ENCODE measurements at places on chromosomes 6 and 20.

- no peak for DNase-seq
These were observed 91.3 kb downstream of the PDE10A start for GRCh38 chr6:165571721-165572132.

DNA sequence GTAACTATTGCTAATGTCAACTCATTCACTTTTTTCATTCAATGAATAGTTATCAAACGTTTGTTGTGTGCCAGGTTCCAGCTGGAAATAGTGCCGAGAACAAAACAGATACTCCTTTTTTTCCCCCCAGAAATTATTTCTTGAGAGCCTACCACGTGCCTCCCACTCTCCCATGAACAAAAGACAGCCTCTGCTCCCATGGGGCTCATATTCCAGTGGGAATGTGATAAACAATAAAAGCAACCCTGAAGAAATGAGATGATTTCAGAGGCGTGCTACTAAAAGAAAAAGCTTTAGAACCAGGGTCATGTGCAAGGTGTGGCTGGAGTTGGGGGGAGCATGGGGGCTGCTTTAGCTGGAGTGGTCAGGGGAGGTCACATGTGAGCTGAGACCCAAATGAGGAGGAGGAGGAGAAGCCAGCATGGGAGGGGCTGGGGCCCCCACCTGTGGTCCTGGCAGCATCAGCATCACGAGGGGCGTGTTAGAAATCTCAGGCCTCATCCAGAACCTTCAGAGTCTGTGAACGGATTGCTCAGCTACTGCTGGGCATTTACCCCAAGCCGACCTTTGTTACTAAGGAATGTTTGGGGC, 157.4 kb downstream of the EYA2 start:
- DNase-seq: no peak

- DNase-seq: no peak
These were observed 32.7 kb downstream of the CENPW start for GRCh38 chr6:126372626-126373025.

DNA sequence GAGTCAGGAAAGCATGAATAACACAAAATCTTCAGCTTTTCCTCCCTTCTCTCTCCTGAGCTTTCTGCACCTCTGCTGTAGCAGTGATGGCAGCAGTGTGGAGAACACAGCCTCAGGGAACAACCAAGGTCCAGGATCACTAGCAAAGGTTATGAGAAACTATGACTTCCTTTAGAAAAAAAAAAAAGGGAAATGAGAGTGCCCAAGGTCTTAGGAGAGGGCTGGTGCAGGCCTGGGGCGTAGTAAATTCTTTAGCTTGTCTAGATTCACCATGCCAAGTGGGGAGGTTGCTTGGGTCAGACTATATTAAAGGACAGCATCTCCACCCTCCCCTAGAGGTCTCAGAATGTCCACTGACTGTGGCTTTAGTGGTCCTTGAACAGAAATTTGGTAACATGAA, 40.4 kb upstream of the POLR1H start:
- DNase-seq: no peak

DNA sequence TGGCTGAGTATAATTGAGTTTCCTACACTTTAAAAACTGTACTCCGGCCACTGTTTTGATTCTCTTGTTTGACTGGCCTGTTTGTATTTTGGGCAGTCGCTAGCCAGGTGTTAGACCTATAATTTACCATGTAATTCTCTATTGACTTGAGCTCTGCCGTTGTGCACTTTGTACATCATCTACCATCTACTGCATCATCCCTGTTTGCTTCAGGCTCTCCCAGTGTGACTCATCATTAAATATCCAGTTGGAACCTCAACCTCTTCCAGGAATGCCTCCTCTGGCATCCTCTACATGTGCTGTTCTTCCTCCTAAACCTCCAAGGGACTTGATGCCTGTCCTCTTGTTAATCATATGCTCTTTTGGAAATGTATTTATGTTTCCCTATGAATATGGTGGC, 72.3 kb downstream of the FARS2 start:
- no peak for DNase-seq

- DNase-seq: no peak
These were observed 198.7 kb downstream of the RIMS1 start for GRCh38 chr6:72084992-72085569.

DNA sequence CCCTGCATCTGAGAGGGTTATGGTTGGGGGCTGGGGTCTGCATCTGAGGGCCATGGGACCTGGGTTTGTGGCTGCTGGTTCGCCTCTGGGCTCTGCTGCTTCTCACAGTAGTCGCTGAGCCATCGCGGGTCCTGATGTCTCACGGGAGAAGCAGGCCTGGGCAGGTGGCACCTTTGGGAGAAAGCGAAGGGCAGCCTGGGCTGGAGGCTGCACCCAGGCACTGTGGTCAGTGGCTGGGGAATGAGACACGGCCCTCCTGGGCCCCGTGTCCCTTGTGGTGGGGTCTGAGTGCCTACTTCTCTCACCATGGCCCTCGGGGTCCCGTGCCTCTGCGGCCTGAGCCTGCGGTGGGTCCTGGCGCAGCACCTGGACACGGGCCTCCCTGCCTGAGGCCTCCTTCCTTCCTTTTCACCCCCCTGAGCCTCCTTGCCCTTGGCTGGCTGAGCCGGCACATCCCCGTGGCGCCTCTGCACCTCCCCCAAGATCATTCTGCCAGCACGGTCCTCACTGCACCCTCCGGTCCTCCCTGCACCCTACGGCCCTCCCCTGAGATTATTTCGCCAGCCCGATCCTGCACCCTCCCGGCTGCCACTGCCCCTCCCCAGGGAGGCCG, 206.0 kb downstream of the ERMARD start:
- DNase-seq: no peak

DNA sequence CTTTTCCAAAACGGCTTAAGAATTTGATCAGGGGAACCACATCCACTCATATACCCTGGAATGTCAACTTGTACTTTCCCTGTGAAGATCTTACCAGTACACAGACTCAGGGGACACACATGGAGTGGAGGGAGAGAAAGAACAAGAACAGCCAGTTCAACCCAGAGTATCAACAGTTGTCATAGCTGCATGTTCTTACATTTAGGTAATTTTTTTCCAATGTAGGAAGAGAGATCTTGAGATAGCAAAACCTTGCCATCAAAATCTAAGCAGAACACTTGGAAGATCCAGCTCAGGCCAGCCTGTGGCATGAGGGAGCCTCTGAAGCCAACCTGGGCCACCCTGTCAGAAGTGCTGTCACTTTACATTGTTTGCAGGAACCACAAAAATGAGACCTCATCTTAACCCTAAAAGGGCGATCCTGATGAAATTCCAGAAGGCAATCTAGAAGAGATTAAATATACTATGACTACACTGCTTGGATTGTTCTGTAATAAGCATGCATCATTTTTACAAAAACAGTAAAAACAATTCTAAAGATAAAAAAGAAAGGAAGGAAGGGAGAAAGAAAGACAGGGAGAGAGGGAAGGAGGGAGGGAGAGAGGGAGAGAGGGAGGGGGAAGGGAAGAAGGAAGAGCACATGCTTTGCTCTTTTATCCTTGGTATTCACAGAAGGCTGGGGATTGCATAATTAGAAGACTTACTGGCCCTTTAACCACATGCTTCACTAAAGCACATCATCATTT, 124.7 kb upstream of the TCF21 start:
- no peak for DNase-seq

DNA sequence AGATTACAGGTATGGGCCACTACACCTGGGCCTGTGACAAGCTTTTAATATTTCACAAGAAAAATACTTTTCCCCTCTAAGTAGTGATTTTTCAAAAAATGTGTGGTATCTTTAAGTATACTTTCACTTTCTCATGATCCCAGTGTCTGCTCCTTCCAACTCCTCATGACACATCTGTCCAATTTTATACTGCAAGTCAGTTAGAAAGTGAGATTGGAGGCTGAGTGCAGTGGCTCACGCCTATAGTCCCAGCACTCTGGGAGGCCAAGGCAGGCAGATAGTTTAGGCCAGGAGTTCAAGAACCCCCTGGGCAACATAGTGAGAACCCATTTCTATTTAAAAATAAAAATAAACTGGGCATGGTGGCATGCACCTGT, 20.2 kb downstream of the PIM1 start:
- DNase-seq: no peak

- DNase-seq: no peak
These were observed 41.0 kb downstream of the POU3F2 start for GRCh38 chr6:98875375-98875774.

DNA sequence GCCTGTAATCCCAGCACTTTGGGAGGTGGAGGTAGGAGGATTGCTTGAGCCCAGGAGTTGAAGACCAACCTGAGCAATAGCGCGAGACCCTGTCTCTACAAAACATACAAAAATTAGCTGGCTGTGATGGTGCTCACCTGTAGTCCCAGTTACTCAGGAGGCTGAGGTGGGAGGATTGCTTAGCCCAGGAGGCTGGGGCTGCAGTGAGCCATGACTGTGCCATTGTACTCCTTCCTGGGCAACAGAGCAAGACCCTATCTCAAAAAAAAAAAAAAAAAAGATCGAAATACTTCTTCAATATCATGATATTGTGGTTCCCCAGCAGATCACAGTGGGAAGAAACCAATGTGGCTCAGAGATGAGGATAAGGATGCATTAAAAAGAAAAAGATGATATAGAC, 47.6 kb downstream of the SOBP start:
- DNase-seq: no peak

DNA sequence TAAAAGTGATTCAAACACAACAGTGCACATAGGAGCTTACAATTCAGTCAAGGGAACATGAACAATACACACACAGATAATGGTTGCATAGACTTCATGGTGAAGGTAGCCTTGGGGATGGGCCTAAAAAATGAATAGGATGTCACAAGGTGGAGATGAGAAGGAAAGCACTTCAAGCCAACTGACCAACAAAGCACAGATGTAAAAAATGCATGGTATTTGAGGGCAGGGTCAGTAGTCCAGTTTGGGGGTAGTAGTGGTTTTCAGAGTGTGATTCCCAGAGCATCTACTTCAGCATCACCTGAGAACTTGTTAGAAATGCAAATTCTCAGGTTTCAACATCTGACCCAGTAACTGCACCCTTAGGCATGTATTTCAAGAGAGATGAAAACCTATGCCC, 88.9 kb downstream of the PERP start:
- no peak for DNase-seq

DNA sequence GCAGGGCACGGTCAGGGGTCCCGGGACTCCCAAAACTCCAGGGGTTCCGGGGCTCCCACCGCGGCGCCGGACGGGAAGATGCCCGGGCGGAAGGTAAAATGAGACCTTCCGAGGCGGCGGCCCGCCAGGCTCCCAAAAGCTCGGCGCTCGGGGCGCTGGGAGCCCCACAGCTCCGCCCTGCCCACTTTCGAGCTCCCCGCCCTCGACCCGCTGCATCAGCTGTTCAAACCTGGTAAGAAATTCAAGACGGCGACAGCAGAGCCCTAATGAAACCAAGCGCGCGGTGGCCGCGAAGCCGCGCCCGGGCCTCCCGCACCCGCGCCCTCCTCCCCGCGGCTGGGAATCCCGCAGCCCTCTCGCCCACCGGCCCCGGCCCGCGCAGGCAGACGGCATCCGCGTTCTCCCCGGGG, 369 bp downstream of the SLC4A11 start:
- peak; percentile 36 for DNase-seq

DNA sequence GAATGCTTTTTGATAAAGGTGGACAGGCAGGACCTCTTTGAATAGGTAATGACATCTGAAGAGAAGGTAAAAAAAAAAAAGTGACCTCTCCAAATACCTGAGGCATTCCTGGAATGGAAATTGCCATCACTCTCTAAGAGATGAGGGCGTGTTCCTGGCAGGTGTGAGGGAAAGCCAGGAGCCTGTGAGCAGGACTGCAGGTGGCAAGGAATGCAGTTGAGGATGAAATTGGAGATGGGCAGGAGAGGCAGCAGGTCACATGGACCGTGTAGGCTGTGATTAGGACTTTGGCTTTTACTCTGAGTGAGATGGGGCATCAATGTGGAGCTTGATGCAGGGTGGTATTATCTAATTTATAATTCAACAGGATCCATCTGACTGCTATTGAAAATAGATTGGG, 227.4 kb downstream of the LRFN2 start:
- no peak for DNase-seq

GRCh38 chr6:10310826-10311225, 104.0 kb downstream of the TFAP2A start:
- no peak for DNase-seq

- no peak for DNase-seq
These were observed 164.4 kb upstream of the JARID2 start for GRCh38 chr6:15081447-15081846.

Measured in activated T-cell treated with anti-CD3 and anti-CD28 coated beads, Interleukin-2, amount 50 U/mL, for 4 hours (primary cell).